Sigmoid colon (tissue), 7 donors: ENCODE measurements at places on chromosomes 1 and 21. TPM values are rescaled to one million over a fixed set of nuclear protein-coding genes. Genes with fewer than 3 reads are reported as not detected.

C1orf226 gene
- 13.2 TPM for total RNA-seq

LIN28A gene
- not detected for total RNA-seq

FAM167B gene
- total RNA-seq: 3.0 TPM

CLCA1 gene
- 0.83 TPM for total RNA-seq

HMGCL gene
- 38.3 TPM for total RNA-seq

CLDN17 gene
- not detected for total RNA-seq

DNA sequence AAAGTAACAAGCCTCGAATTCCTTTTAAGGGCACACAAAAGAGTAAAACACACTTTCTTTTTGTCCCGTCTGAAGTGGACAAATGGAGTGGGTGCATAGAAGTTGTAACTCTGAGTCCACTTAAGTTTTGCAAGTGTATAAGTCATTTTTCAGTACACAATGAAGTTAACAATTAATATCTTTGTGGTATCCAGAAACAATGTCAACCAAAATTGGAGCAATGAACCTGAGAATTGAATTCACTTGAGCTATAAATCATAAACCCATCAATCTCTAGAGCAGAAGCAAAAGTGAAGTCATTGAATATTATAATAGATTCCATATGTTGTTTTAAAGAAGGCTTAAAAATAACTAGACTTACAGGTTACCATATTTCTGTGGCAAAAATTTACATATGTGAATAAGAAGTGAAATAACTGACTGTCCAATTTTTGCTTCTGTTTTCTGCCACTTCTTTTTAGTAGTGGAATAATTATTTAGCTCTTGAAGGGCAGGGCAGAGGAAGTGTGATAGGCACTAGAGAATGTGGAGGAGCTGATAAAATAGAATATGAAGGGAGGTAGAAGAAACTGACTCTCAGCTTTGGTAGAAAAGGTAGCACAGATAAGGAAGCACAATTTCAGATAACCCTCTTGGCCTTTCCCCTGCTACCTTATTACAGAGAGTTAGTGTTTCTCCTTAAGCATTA is 73.9 kb upstream of the RGL1 start:
- DNase-seq: no peak

GRCh38 chr1:211812584-211812983 is 18.0 kb downstream of the LPGAT1 start:
- no peak for DNase-seq

- no peak for DNase-seq
Observed at GRCh38 chr1:214404154-214404553, 123.2 kb downstream of the SMYD2 start.

DNA sequence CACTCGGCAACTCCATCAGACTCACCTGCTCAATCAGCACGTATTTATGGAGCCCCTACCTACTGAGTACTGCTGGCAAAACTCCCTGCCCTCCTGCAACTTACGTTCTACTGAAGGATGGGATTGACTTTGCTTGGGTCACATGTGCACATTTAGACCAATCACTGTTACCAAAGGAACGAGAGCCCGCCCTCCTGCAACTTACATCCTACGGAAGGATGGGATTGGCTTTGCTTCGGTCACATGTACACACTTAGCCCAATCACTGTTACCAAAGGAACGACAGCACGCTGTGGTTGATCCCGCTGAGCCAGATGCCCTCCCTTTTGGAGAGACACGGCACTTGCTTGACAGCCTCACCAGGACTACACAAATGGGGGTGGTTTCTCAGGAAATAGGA is 46.0 kb downstream of the UBIAD1 start:
- DNase-seq: no peak

GRCh38 chr1:236468625-236469024 is 55.2 kb upstream of the LGALS8 start:
- DNase-seq: no peak

DNA sequence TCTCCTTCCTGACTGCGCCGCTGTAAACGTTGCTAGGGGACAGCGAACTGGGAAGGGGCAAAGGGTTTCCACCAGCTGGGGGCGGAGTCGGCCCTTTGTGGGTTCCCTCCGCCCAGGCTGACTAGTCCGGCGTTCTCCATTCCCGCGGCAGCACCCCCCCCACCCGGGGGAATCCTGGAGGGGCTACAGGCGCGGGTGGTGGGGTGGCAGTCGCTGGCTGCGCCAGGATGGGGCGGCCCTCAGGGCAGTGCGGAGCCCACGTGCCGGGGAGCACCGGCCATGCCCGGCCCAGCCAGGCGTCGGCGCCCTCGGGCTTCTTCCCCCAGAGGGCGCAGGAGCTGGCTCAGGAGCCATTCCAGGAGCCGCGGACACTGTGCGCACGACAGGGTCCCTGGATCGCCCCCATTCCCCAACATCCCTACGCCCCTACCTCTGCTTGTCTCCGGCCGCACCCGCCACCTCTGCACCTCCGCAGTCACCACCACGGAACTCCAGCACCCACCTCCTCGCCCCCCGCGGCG is 476 bp downstream of the BATF3 start:
- peak; percentile 69 for DNase-seq

GRCh38 chr1:29912425-29912824 is 676.1 kb downstream of the PTPRU start:
- DNase-seq: peak; percentile 29

DNA sequence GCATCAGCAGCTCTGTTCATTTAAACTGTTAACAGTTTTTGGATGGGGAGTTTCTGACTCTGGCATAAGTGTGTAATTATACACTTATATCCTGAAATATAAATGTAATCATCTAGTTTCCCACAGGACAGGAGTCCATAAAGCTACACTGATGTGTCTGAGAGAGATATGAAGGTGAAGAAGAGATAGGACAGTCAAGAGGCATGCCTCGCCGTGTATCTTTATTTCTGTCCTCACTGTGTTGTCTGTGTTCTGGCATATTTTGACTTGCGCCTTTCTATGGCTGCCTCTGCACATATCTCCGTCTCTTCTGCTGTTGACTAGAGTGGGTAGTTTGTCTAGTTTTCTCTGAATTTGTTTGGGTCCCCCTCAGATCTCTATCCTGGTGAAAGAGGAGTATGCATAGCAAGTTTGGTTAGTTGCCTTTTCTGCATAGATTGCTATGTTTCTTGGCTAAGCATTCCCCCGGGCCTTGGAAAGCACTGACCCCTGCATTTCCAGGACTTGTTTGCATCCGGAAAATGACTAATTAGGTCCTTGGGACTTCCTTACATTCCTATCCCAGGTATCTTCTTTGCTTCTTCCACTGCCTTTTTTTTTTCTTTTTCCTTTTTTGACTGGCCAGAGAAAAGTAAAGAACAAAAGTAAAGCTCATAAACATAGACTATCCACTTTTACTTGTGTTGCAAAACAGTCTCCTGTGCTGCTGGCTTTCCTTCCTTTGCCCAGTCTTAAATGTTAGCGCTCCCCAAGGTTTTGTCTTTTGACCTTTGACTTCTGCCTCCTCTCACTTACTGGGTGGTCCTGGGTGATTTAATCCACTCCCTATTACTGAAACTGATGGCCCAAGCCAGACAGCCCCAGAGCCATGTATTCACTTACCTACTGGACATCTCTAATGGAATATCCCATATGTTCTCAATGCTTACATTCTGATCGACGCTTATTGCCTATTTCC is 27.6 kb upstream of the CNN3 start:
- DNase-seq: no peak

GRCh38 chr1:204975568-204976235 is 67.3 kb upstream of the CNTN2 start:
- no peak for DNase-seq
